NCI-H1417 treated with DMSO at 0.1 percent for 48 hours (cell line): ENCODE measurements at places on chromosomes 7 and 10.

- DNase-seq: no peak
Observed at GRCh38 chr10:88689366-88689765, 16.7 kb upstream of the LIPK start.

DNA sequence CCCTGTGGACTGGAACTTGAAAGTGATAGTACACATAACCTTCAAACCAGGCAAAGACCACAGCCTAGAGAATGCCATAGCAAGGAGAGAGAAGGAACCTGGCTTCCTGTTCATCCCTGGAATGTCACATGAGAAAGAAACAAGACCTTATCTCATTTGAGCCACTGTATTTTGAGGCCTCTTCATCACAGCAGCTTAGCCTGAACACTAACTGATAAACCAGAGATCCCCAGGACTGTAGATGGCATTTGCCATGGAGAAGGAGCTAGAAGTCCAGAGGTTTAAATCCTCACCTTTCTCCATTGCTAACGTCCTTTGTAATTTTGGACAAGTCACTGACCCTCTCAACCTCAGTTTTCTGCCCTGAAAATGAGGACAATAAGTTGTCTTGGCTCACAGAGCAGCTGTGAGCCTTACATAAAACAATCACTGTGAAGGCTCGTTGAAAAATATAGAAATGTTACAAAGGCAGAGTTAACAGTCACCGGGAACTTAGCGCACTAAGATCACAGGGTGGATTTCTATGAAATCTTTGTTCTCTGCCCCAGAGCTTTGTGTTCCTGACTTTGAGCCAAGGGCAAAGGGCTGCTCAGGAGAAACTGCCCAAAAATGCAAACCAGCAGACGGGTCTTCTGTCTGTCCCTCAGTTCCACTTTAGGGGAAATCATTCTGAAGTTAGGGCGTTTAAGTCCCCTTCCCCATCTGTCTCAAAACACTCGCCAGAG, 197.0 kb downstream of the USP6NL start:
- DNase-seq: no peak

- DNase-seq: no peak
Observed at GRCh38 chr10:24983946-24984345, 31.5 kb upstream of the PRTFDC1 start.

GRCh38 chr7:81501220-81501619, 268.6 kb downstream of the HGF start:
- DNase-seq: no peak

DNA sequence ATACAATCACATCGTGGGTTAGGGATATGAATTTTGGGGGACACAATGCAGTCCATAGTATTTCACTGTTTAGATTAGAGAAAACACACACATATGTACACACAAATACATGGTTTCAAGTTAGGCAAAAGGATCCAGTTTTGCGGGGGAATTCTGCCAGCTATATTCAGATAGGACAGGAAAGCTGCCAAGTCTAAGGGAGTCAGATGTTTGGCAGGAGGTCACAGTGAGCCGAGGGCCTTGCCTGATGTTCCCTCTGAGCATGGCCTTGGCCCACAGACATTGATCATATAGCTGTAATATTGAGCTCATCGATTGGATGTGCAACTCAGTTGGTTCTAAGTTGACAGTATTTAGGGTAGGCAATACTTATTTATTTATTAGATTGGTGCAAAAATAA, 122.8 kb downstream of the ADRA2A start:
- no peak for DNase-seq

- DNase-seq: no peak
Observed at GRCh38 chr7:3494947-3495346, 193.9 kb downstream of the SDK1 start.

DNA sequence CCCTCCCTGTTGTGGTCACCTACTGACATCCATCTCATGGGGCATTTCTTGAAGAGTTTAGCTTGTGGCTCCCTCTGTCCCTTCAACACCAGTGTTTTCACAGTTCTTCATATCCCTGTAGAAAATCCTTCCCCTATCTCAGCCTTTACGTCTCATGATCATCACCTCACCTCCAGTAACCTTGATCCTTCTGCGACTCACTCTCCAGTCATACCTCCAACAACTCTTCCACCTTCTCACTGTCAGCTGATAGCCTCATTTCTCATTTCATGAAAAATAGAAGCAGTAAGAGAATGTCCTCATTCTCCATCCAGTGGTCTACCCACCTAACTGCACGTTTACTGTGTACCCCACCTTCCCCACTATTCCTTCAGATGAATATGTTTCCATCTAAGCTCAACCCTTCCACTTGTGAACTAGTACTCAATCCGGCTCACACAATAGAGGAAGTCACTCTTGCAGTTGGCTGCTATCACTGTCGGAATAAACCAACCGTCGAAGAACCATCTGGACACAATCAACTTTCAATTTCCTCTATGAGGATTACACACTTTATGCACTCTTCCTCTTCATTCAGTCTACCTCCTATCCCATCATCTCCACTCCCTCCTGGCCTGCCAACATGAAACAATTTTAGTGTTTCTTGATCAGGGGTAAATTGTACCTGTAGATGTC, 256.0 kb downstream of the AHR start:
- DNase-seq: no peak

DNA sequence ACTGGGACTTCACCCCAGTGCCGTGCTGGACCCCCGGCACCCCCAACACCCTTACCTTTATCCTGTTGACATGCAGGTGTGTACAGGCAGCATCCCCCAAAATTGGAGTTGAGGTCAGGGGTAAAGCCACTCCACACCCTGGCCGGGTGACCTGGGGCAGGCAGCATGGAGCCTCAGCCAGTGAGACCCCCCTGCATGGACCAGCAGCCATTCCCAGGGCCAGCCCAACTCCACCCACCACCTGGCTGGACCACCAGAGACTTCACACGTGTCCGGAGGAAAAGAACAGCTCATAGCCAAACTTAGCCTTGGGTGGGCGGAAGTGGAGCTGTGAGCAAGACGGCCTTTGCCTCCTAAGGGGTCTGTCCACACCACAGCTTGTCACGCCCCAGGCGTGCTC, 413.0 kb upstream of the FOXK1 start:
- DNase-seq: no peak

DNA sequence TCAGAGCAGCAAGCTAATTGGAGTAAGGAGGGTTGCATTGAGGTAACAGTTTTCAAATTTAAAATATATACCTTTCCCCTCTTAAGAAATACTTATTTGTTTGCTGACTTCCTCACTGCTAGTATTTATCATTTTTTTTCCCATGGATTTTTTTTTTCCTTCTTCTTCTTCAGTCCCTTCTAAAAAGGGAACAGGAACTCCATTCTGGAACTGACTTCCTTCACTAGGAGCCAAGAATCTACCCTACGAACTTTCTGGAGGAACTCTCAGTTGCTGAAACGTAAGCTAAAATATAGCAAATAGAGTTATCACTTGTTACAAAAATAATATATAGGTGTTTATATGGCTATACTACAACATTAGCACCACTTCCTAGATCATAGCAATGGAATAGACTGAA, 95.4 kb downstream of the HGF start:
- DNase-seq: no peak

GRCh38 chr7:36563706-36564327, 160.5 kb downstream of the AOAH start:
- DNase-seq: no peak

GRCh38 chr10:86536294-86536861, 14.8 kb upstream of the WAPL start:
- DNase-seq: no peak

DNA sequence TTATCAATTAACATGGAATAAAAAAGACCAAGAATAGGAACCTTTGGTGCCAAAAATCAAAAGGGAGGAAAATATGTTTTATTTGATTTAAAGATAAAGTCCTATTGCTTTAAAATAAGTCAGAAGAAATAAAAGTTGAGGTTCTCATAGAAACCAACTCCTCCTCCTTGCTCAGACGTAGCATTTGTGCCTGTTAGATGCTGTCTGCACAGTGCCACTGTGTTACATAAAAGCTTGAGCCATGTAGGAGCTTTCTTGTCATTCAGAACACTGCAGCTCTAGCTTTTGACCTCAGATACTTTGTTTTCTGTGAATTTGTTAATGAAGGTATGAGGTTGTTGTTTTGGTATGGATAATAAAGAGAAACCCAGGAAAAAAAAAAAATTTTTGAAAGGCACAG, 50.3 kb downstream of the LRRC4 start:
- DNase-seq: no peak

DNA sequence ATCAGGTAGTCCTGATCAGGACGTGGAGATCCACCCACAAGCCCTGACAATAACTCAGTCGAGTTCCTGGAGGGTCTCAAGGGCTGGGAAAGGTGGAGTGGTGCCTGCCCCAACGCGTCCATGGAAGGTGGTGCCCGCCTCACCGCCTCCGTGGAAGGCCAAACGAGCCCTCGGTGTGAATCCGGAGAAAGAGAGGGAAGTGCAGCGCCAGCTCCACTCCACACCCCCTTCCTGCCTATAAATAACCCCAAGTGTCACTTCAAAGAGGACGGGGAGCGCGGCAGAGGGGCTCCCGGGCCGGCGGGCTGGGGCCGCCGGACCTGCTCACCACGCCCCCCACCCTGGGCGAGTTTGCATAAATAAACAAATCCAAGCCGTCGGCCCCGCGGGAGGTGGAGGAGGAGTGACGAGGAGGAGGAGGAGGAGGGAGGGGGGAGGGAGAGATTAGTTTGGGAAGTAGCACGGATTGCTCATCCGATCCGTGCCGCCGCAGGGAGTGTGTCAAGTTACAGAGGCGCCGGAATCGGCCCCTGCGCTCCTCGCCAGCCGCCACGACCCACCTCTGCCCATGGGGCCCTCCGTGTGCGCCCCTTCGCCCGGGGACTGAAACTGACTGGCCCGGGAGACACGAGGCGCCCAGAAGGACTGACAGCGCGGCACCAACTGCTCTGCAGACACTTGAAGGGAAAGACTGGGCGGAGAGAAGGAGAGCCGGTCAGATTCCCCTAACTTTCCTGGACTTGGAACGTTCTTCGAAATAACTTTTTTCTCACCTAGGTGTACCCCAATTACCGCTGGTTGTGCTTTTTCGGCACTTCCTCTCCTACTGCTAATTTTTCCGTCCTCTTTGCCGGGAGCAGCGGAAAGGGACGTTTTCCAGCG, at the start of gene COL13A1:
Gene COL13A1, plus strand, starts transcription at position 473 of the 882 bp plus-strand sequence. CDS start 518 bp downstream, outside the sequence.
- no peak for DNase-seq

GRCh38 chr7:111508387-111508786, 53.9 kb downstream of the IMMP2L start:
- no peak for DNase-seq

GRCh38 chr7:33185786-33186185, 56.4 kb downstream of the BBS9 start:
- no peak for DNase-seq

DNA sequence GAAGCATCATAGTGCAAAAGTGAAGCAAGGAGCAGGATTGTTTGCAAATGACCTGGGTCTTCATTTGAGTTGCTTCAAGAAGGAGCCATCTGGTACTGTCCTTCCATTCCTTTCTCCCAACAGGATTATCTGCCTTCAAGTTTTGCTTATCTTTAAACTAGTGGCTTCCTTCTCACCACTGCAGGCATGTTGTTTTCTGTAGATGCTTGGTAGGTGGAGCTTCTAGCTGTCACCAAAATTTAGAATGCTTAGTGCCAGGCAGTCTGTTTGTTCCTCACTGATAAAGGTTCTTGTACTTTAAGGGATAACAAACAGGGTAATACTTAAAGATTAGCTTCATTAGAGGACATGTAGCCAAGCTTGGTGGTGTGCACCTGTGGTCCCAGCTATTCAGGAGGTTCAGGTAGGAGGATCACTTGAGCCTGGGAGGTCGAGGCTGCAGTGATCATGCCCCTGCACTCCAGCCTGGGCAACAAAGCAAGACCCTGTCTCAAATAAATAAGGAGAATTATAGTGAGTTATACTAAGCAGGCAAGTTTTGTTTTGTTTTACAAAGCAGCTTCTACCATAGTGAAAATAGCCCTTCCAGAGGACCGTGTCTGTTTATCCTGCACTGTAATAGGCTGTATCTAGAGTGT, 5.7 kb downstream of the ARL5B start:
- no peak for DNase-seq

- DNase-seq: no peak
Observed at GRCh38 chr10:120507175-120507574, 50.1 kb downstream of the PLPP4 start.

GRCh38 chr7:24715661-24716479, 41.4 kb downstream of the GSDME start:
- no peak for DNase-seq

GRCh38 chr10:2936816-2937215, 130.5 kb upstream of the PFKP start:
- no peak for DNase-seq

DNA sequence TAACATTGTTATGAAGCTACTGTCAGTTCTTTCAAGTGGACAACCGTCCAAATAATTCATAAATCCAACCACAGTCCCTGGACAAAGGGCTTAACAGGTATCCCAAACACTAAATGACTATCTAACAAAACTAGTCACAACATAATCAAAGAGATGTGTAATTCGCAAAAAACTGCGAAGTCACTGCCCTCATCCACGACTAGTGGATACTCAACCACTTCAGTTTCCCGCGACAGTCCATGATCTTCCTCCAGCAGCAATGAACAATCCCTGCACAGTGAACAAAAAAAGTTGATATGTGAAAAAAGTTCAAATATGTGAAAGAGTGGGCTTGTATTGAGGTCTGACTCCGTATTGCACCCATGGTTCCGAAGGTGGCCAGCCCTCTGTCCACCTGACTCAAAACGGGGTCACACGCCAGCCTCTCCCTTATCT, 287 bp downstream of the DCLRE1A start:
- DNase-seq: no peak

DNA sequence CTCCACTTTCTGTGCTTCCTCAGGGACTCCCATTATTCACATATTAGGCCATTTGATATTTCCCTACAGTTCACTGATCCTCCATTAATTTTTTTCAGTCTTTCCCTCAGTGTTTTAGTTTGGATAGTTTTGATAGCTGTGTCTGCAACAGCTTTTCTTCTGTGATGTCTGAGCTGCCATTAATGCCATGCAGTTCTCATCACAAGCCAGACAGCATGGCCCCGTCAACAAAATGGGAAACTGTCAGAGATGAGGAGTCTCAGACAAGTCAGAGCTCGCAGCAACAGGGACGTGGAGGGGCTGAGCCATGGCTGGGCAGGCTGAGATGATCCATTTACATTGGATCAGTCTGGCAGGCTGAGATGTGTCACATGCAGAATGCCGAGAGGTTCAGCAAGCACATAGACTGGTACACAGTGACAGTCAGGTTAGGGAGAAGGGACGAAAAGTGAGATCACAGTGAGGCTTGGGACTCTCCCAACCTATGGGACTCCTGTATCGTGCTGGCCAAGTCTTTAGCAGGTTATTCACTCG, 65.4 kb downstream of the NPS start:
- DNase-seq: no peak

GRCh38 chr10:69655124-69655867, 25.2 kb downstream of the FAM241B start:
- no peak for DNase-seq

- DNase-seq: no peak
Observed at GRCh38 chr10:95314192-95314918, 23.6 kb upstream of the PDLIM1 start.
